ENCODE measurements at places on chromosomes 16 and 17.

- no peak for DNase-seq
These were observed 225.3 kb downstream of the WWOX start for GRCh38 chr16:78324649-78325285.

- no peak for DNase-seq
These were observed 23.8 kb downstream of the MPP3 start for GRCh38 chr17:43809121-43809520.

DNA sequence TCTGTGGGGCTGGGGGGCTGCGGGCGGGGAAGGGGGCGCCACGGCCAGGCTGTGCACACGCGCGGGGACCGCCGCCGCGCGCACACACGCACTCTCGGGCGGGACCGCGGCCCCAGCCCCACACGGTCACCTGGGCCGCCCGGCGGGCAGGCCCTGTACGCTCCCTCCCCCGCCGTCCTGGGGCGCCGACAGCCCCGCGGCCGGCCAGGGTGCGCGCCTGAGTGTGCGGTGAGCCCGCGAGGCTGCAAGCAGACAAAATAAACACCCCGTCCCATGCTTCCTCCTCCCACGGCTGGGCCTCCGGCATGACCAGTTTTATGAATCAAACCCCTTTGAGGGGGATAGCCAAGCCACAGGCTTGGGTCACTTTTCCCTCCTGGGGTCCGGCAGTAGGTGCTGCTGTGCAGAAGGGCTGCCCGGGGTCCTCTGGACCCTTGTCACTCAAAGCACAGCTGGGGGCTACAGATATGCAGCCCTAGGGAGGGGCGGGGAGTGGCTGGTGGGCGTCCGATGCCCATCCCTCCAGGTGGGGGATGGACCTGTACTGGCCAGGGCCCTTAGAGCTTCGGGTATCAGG, 441 bp downstream of the VASN start:
- no peak for DNase-seq

GRCh38 chr16:56625943-56626654, 518 bp downstream of the MT1E start:
- DNase-seq, result no peak

GRCh38 chr17:66578781-66579489, 256.0 kb upstream of the CACNG5 start:
- no peak for DNase-seq

- peak; percentile 54 for DNase-seq
These were observed 31.4 kb upstream of the PMFBP1 start for GRCh38 chr16:72203401-72203800.

DNA sequence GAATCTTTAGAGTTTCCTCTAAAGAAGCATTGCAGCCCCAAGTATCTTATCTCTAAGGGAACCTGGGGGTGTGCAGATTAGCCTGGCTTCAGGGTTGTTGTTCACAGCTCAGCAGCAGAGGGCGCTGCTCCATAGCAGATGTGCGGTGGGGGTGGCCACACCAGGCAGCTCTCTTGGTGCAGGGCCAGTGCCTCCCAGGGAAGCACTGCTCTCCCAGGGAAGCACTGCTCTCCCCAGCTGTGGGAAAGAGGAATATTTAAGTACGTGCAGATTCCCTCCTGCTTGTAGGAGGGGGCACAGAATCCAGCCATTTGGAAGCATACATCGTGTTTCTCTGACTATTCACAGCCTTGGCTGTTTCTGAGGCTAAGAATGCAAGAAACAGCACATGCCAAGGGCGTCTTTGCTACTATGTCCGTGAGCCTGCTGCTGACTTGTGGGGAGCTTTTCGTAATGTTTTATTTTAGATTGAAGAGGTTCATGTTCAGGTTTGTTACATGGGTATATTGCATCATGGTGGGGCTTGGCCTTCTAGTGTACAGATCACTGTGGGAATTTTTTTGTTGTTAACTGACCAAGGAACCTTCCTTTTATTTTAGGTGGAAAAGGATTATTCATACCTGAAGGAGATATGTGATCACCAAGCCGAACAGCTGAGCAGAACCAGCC, 217.8 kb downstream of the SPECC1 start:
- peak; percentile 72 for DNase-seq

DNA sequence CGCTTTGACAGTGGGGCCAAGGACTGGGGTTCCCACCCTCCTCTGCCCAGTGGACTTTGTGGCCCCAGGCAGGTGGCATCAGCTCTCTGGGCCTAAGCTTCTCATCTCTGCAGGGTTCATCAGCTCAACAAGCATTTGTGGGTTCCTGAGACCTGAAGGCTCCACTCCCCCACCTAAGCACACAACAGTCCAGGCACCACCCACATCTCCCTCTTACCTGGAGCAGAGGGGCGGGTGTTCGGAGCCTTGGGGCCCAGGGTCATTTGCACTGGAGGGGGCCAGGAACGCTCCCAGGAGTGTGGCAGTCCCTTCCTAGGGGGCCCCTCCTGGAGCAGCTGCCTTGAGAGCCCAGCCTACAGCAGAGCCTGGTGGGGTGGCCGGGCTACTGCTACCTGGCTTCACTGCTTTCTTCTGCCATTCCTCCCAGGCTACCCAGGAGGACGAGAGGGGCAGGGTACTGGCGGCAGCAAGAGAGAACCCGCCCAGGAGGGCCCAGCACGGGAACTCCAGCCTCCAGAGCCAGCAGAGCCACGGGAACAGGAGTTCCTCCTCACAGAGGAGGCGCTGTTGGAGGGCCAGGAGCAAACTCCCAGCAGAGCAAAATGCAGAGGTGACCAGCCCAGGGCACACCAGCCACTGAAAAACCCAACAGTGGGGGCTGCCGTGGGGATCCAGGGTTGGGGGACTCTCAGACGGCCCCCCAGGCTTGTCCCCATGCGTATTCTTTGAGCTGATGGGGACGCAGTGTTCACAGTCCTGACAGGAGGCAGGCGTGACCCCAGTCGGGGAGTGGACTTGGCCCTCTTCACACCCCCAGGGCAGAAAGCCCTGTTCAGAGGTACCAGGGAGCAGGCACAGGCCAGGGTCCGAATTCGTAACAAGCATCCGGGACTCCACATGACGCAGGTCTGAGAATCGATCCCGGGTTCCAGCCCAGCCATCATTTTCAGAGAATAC, 35.1 kb upstream of the SLC38A10 start:
- DNase-seq, result no peak

DNA sequence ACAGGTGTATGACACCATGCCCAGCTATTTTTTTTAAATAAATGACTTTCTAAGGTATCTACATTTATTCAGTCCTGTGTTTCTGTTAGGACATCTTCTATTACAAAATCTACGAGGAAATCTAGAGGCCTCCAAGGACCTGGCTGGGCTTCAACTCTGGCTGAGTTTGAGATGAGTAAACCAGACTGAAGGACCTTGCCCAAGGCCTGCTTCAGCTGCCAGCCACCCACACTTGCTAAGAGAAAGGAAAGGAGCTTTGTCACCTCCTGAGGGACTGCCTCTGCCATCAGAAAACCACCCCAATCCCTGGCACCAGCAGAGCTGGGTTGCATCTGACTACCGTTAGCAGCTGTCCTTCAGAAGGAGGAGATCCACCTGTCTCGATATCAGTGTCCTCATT, 1.3 kb upstream of the MYO1D start:
- DNase-seq, result no peak

DNA sequence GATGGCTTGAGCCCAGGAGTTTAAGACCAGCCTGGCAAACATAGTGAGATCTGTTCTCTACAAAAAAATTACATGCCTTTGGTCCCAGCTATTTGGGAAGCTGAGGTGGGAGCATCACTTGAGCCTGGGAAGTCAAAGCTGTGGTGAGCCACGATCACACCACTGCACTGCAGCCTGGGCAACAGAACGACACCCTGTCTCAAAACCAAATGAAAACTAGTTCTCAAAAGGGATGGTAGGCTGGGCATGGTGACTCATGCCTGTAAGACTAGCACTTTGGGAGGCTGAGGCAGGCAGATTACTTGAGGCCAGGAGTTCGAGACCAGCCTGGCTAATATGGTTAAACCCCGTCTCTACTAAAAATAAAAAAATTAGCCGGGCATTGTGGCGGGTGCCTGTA, 31.1 kb downstream of the PPM1D start:
- no peak for DNase-seq

DNA sequence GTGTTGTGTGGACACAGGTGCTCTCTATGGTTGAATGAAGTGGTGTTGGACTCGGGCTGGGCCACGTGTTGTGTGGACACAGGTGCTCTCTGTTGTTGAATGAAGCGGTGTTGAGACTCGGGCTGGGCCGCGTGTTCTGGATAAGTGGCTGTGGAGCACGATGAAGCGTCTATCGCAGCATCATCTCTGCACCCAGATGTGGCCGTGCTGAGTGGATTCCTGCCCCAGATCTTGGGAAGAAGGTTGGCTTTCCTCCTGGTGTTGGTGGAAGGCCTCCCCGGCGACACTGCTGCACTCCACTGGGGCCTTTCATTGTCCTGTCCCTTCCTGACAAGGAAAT, 69.1 kb downstream of the RPTOR start:
- DNase-seq, result no peak

GRCh38 chr17:28363776-28364650, 986 bp downstream of the SEBOX start:
- DNase-seq, result no peak

DNA sequence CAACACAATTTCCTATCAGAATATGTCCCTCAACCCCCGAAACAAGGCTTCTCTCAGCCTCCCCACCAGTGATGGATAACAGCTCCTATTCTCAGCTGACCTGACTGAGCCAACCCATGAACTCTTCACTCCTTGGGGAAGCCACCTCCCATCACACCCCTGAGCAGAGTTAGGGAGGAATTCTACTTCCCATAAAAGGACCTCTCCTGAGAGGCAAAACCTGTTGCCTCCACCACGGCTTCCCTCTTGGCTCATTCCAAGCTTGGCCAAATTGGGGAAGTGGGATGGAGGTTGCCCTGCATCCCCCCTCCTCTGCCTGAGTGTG, 5.7 kb upstream of the RASL10B start:
- DNase-seq, result no peak

GRCh38 chr16:69741519-69741918, 13.2 kb downstream of the NOB1 start:
- DNase-seq, result no peak

GRCh38 chr16:26816885-26817571, 249.7 kb upstream of the C16orf82 start:
- DNase-seq, result no peak

DNA sequence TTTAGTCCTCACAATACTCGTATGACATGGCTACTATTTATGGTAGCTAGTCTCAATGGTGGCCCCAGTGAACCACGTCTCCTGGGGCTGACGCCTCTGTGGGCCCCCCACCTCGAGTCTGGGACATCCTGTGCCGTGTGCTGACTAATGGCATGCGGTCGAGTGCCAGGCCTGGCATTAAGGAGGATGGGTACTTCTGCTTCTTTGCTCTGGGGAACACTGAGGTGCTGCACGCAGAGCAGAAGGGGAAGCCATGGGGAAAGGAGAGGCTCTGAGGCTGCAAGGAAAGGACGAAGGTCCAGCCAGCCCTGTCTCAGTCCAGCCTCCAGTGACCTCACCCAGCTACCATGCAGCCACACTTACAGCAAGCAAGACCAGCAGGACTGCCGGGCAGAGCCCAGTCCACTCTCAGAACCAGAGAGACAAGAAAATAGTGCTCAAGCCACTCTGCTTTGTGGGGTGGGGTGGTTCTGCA, 5.7 kb upstream of the MPRIP start:
- no peak for DNase-seq

DNA sequence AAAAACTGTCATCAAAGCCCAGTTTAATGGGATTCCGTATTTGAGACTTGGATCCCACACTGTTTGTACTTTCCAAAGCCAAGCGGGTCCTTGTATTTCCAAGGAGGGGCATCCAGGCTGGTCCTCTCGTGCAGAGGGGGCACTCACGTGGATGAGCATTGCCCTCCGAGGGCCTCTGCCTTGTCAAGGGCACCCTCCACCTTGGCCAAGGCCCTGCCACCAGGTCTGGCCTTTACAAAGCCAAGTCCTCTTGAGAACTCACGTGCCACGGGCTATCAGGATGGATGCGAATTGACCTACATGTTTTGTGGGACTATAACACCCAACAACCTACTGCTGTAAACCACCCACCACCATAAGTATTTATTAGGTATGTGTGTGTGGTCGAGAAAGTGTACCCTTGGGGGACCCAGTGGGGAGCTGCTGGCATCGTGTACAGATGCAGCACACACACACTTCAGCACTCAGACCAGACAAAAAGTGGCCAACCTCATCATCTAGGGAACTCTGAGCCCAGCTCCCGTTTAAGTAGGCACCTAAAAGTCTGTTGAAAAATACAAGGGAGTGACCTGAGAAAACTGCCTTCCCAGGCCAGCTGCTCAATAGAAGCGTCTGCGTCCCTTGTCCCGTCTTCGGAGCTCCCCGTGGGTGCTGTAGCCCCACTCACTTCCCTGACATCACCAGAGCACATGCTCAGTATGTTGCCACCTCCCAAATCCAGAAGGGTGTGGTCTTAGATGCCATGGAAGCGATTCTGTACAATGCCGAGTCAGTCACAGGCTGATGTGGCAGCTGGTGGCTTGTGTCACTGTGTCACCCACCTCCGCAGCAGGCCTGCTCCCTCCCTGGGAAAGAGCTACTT, 12.9 kb downstream of the MAP1LC3B start:
- DNase-seq, result no peak

- DNase-seq, result no peak
These were observed 13.8 kb downstream of the UNC13D start for GRCh38 chr17:75830164-75831031.

GRCh38 chr17:50052822-50053653, 2.9 kb upstream of the ITGA3 start:
- no peak for DNase-seq
